ENCODE measurements at places on chromosomes 4 and X.
A peak's percentile ranks its signal among the peaks of the same experiment; 100 is the strongest.

DNA sequence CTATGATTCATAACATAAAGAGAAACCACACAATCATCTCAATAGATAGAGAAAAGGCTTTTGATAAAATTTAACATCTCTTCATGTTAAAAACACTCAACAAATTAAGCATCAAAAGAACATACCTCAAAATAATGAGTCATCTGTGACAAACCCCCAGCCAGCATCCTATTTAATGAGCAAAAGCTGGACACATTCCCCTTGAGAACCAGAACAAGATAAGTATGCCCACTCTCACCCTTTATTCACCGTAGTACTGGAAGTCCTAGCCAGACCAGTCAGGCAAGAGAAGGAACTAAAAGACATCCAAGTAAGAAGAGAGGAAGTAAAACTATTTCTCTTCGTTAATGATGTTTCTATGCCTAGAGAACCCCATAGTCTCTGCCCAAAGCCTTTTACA is 507.2 kb downstream of the PABPC4L start:
- no peak for DNase-seq
- H3K27ac ChIP-seq: no peak overlapping the region
- no peaks in the 10 kb centered on the region for H3K27me3 ChIP-seq
- no peaks in the 10 kb centered on the region for H3K36me3 ChIP-seq

DNA sequence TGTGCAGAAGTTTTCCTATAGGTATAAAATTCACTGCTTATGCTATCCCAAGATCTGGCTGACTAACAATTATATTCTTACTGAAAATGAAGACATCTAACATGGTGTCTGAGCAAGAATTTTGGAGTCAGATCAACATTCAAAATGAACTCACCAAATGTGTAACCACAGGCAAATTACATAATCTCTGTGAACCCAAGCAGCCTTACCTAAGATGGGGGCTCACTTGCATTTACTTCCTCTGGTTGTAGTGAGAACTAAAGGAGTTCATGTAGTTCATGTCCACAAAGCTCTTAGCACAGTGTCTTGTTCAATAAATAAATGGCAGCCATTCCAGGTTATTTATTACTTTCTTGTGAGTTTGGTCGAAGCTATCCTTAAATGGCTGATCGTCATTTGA is 163.9 kb upstream of the LCORL start:
- H3K27me3 ChIP-seq: no peaks in the 10 kb centered on the region
- DNase-seq: no peak
- no peaks in the 10 kb centered on the region for H3K36me3 ChIP-seq
- H3K4me3 ChIP-seq: no peak overlapping the region

DNA sequence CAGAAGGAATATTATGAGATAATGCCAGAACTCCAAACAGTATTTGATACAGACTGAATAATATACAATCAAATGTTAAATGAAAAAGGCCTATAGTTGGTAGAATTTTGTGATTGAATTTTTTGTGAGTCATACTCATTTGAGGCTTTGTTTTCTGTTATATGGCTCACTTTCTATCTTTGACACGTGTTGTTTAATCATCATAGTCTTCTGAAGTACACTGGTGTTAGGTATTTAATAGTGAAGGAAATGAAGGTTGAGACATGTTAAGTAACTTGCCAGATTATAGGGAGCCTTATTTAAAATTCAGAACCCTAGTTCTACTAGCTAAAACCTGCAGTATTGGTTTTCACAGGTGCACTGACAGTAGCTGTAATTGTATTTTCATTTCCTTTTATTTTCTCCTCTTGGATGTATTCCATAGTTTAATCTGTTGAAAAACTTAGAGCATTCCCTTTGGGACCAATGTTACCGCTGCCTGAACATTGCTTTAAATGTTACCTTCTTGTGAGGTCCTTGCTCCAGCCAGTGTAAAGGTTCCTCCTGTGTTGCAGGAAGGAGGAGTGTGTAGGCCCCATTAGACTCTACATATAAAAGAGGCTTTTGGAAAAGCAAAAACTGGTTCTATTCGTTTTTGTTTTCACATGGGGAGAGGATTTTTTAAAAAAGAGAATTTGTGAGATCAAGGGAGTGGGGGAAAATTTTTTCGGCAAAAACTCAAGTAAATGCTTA is 224.1 kb downstream of the ARHGAP10 start:
- H3K36me3 ChIP-seq: peaks cover 10% of the 10 kb centered on the region
- no peak overlapping the region for H3K27ac ChIP-seq
- no peak for DNase-seq
- no peaks in the 10 kb centered on the region for H3K27me3 ChIP-seq

GRCh38 chr4:73434311-73434710 is 1.7 kb upstream of the AFP start:
- no peak for DNase-seq
- H3K27me3 ChIP-seq: peaks cover 8% of the 10 kb centered on the region
- H3K4me3 ChIP-seq: no peak overlapping the region

DNA sequence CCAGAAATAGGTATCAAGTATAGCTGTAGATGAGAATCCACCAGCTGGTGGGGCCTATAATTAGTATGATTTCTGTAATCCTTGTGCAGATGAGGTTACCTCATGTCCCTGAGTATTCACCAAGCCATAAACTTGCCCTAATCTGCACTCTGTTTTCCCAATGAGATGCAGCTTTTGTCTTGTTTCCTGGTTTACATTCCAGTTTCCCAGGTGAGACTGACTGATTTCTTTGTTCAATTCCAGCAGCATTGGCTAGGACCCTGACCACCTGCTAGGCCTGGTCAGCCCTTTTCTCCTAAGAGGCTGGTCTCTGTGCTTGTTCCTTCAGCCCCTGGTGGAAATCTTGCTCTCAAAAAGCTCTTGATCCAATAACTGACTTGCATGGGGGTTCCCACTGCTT is 44.6 kb downstream of the GABRB1 start:
- no peaks in the 10 kb centered on the region for H3K4me1 ChIP-seq
- no peak overlapping the region for H3K4me3 ChIP-seq
- H3K36me3 ChIP-seq: no peaks in the 10 kb centered on the region
- DNase-seq: no peak
- no peak overlapping the region for H3K27ac ChIP-seq
- H3K27me3 ChIP-seq: no peaks in the 10 kb centered on the region

DNA sequence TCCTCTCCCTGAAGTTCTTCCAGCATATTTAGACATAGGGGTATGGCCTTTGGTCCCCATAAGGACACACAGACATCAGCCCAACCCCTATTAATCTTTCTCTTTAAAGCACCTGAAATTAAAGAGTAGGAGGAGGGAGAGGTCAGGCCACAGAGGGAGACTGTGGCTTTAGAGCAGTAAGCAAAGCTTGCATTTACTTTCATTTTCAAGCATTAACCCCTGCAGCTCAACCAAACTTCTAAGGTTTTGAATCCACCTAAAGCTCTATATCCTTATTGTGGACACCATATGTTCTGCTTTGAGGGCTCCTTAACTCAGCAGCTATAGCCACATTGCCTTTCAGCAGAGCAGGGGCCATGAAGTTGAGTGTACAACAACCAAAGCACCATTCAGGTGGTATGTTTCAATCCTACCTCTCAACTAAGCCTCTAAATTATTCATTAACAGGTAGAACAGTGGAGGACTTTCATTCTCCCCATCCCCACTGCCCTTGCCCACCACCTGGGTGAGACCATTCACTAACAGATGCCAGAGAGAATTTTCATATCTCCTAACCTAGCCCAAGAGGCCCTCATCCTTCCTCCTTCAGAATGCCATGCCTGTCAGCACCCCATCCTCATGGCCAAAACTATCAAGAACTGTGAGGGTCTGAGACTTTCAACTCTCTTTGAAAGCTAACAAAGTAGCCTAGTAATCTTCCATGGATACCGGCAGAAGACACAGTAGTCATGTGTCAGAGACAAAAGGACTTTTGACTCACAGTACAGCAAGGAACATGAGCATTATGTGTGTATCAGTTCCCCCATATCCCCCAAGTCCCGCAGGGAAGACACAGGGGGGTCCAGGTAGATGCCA is 20.8 kb downstream of the LIN54 start:
- H3K4me3 ChIP-seq: peak overlapping the region; percentile 40
- H3K4me1 ChIP-seq: peaks cover 35% of the 10 kb centered on the region
- H3K27me3 ChIP-seq: no peaks in the 10 kb centered on the region

- no peaks in the 10 kb centered on the region for H3K36me3 ChIP-seq
- peaks cover 2% of the 10 kb centered on the region for H3K4me1 ChIP-seq
Measured at GRCh38 chr4:123776267-123776666, 379.7 kb downstream of the SPRY1 start.

- no peak overlapping the region for H3K4me3 ChIP-seq
- no peak overlapping the region for H3K27ac ChIP-seq
- H3K27me3 ChIP-seq: no peaks in the 10 kb centered on the region
Measured at GRCh38 chrX:29541038-29541437, 674.3 kb upstream of the MAGEB2 start.

- H3K4me3 ChIP-seq: no peak overlapping the region
- no peaks in the 10 kb centered on the region for H3K4me1 ChIP-seq
- no peaks in the 10 kb centered on the region for H3K27me3 ChIP-seq
- no peak for DNase-seq
Measured at GRCh38 chrX:74520291-74520690, 94.1 kb downstream of the RLIM start.

DNA sequence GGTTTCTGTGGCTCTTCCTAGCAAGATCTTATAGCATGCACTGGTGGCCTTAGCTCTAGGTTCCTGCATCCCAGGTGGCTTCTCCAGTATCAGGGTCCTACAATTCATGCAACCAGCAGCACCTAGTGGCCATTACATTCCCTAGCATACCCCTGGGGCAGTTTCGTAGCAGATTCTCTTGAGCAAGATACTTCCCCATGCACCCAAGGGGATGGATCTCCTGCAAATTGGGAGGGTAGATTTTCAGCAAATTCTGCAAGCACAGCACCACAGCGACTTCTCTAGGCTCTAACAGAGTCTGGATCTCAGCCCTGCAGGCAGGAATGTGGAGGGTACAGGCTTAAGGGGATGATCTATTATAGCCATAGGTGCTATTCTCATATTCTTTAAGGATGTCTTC is 13.1 kb upstream of the SLC9B1 start:
- peak; percentile 16 for DNase-seq
- H3K27ac ChIP-seq: no peak overlapping the region
- H3K4me1 ChIP-seq: peaks cover 20% of the 10 kb centered on the region
- H3K36me3 ChIP-seq: peaks cover 19% of the 10 kb centered on the region
- H3K27me3 ChIP-seq: no peaks in the 10 kb centered on the region

- H3K4me3 ChIP-seq: no peak overlapping the region
- no peaks in the 10 kb centered on the region for H3K36me3 ChIP-seq
- DNase-seq: no peak
- no peak overlapping the region for H3K27ac ChIP-seq
- peaks cover 12% of the 10 kb centered on the region for H3K4me1 ChIP-seq
Measured at GRCh38 chrX:37799936-37800335, 20.1 kb downstream of the CYBB start.

DNA sequence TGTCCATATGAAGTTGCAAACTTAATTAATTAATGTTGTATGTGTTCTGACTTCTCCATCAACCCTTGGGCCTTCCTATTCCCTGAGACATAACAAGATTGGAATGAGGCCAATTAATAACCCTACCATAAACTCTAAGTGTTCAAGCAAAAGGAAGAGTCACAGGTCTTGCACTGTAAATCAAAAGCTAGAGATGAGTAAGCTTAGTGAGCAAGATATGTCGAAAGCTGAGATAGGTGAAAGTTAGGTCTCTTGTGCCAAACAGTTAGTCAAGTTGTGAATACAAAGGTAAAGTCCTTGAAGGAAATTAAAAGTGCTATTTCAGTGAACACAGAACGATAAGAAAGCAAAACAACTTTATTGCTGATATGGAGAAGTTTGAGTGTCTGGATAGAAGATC is 58.2 kb upstream of the GPRIN3 start:
- peaks cover 2% of the 10 kb centered on the region for H3K27me3 ChIP-seq
- no peak overlapping the region for H3K27ac ChIP-seq
- H3K4me3 ChIP-seq: no peak overlapping the region
- peaks cover 17% of the 10 kb centered on the region for H3K4me1 ChIP-seq

DNA sequence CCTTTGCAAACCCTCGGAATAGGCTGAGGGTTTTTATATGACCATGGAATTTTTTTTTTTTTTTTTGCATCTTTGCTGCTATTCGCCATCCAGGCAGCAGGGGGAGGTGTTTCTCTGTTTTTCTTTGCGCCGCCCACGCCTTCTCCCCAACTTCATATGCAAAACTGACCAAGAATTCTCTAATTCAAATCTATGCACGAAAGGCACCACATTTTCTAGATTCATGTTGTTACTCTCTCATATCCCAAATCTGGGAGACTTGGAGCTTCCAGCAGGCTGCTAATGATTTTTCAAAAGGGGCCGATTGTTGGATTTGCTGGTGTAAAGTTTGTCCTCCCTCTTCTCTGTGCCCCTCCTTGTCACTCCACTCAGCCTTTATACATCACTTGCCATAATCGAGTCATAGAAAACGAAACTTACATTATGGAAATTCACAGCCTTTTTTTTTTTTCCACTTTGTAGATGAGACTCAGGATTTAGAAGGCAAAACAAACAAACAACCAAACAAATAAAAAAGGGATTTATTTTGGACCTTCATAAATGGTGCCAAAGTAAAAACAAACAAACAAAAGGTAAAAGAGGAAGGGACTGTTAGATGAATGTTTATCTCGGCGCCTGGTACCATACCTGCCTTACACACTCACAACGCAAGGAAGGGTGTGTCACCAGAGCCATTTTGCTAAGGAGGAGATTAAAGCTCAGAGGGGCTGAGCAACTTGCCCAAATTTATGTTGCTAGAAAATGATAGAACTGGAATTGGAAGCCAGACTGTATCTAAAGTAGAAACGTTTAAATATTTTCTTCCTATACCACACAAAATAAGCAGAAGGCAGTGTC is 29.3 kb upstream of the BOD1L1 start:
- H3K4me3 ChIP-seq: peak overlapping the region; percentile 56
- no peaks in the 10 kb centered on the region for H3K36me3 ChIP-seq
- peaks cover 16% of the 10 kb centered on the region for H3K4me1 ChIP-seq
- H3K27ac ChIP-seq: peak overlapping the region; percentile 63
- H3K27me3 ChIP-seq: peaks cover 4% of the 10 kb centered on the region

GRCh38 chr4:142824368-142824767 is 21.7 kb downstream of the INPP4B start:
- H3K27ac ChIP-seq: no peak overlapping the region
- no peak overlapping the region for H3K4me3 ChIP-seq
- no peaks in the 10 kb centered on the region for H3K27me3 ChIP-seq

- H3K27me3 ChIP-seq: peaks cover 6% of the 10 kb centered on the region
- H3K4me3 ChIP-seq: no peak overlapping the region
- H3K27ac ChIP-seq: no peak overlapping the region
- H3K36me3 ChIP-seq: no peaks in the 10 kb centered on the region
- no peaks in the 10 kb centered on the region for H3K4me1 ChIP-seq
Measured at GRCh38 chrX:50705042-50705441, 109.0 kb downstream of the SHROOM4 start.

DNA sequence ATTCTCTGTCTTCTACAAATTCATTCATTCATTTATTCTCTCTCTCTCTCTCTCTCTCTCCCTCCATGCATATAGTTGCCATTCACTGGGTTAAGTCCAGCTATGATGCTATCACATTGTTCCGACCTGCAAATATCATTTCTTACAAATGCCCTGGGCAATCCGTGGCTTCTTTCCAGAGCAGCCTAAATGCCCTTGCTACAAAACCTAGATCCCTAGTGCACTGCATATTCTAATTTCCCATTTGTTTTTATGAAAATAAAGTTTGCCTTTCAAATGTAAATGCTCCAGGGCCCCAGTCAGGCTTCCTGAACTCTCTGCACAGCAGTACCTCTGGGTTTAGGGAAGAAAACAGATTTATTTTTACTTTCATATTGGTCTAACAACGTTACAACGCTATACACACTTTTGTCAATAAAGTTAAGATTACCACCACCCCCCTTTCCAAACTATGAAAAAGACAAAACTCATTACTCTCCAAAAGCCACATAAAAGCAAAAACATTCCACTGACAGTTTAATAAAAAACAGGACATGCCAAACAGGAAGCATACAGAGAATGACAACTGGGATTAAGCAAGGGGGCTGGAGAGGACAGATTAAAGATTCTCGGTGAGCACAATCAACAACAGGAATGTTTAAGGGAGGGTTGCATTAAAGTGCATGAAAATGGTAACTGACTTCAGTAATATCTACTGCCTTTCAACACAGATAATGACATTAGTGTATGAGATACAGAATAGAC is 104.3 kb downstream of the USP46 start:
- peaks cover 8% of the 10 kb centered on the region for H3K27me3 ChIP-seq
- H3K4me1 ChIP-seq: no peaks in the 10 kb centered on the region
- no peak overlapping the region for H3K4me3 ChIP-seq
- no peaks in the 10 kb centered on the region for H3K36me3 ChIP-seq
